ENCODE measurements at places on chromosomes 16 and 17. TPM values are rescaled to one million over a fixed set of nuclear protein-coding genes. Genes with fewer than 3 reads are reported as not detected.
A peak's percentile ranks its signal among the peaks of the same experiment; 100 is the strongest.

GRCh38 chr16:11291091-11291703, 10.1 kb upstream of the PRM1 start:
- no peak for DNase-seq

The CD300A gene
- total RNA-seq: 19.0 TPM

- peak; percentile 89 for DNase-seq
These were observed 699 bp downstream of the MPRIP start for GRCh38 chr17:17042851-17043460.

The NPIPA7 gene
- 7.8 TPM for total RNA-seq

The NPIPA5 gene
- total RNA-seq: 15.2 TPM

The PRSS8 gene
- total RNA-seq: 0.51 TPM

GRCh38 chr17:81483085-81483861, 29.3 kb downstream of the ACTG1 start:
- DNase-seq: no peak

DNA sequence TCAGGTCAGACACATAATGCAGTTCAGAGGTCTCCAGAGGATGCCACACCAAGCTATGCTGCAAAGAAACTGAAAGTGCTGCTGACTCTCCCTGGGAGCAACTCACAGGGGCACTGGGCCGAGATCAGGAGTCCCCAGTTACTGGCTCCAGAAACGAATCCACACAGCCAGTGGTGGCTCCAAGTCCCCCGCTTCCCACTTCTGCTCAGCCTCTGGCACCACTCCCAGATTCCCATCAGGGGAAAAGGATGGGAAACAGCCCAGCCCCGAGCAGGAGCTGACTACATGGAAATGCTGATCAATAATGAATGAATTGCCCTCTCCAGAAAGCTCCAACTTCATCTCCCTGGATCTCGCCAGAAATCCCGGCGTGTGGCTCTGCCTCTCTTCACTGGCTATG, 62.3 kb upstream of the CDH5 start:
- DNase-seq: peak; percentile 55

The NXN gene
- total RNA-seq: 20.7 TPM

The CPHXL2 gene
- not detected for total RNA-seq

DNA sequence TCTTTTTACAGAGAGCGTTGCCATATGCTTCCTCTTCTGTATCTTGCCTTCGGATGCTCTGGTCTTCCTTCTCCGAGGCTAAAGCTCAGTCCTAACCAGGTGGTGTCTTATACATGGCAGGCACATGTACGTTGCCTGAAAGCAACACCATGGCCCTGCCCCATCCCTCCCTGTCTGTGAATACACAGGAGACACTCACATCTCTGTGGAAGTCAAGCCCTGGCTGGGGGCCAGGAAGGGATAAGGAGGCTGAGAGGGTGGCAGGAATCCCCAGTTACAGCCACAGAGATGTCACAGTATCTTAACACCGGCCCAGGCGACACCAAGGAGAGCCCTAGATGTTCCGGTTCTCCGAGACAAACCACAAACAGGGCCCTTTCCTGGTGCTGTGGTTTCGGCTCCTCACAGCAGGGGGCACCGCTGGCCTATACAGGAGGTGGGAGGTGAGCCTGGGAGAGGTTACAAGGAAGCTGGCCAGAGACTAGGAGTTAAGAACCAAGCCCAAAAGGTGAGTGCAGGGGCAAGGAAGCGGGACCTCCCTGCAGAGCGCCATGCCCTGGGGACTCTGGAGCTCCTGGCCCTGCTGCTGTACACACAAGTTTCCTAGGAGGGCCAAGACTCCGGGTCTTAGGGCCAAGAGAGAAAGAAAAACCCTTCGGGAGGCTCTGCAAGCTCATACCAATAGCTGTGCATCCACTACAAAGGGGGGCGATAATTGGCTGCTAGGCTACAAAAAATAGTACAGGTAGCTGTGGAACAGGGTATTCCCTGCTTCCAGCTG, 41.7 kb downstream of the SRL start:
- no peak for DNase-seq

DNA sequence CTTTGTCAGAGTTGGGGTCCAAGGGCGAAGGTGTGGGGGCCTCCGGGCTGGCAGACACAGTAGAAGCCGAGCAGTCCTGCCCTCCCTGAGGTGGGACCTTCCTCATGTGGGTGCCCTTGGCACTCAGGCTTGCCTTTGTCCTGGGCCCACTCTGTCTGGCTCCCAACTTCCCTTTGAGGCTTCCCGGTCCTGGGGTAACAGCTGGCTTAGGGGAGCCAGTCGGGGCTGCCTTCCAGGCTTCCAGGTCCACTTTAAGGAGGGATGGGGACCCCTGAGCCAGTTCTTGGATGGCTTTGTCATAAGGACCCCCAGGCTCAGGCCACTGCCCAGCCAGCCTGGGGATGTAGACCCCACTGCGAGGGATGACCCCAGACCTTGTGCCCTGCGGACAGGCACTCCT, 7.8 kb downstream of the GAS2L2 start:
- no peak for DNase-seq

The SMIM36 gene
- total RNA-seq: not detected

GRCh38 chr17:72120642-72121163, at the start of gene SOX9:
Gene SOX9, plus strand, starts transcription at chr17:72121020. Its CDS starts 372 bp downstream, at chr17:72121392.
- no peak for DNase-seq

DNA sequence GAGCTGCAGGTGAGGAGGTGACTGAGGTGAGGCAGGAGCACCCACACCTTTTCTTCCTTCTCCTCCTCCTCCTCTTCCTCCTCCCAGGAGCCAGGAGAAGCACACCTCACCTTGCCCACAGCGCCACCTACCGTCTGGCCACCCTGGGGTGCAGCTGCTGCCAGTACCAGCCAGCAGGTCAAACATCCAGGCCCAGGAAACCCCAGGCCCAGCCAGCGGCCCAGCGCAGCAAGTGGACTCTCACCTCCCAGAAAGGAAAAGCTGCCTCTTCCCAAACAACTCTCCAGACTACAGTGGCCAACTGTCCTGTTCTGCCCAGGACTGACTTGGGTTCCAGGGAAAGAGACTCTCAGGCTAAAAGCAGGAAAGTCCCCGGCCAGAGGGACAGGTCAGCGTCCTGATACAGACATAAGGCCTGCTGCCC, 22.7 kb downstream of the PEMT start:
- no peak for DNase-seq

DNA sequence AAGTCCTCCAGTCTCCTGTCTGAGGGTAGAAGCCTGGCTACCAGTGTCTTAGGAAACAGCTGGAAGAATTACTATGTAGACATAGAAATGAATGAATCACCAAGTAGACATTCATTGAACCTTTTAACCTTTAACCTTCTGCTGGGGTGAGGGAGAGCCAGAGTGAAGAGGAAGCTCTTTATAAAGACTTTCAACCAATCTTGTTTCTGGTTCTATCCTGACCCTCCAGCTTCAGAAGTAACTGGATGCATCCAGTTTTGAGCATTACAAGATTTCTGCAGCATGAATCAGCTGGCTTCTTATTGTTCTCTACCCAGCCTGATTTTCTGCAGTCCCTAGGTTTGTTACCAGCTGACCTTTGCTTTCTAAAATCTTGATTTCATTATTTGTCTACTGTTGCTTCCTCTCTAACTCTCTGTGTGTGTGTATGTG, 8.5 kb downstream of the TEKT1 start:
- DNase-seq: no peak

- DNase-seq: no peak
These were observed 13.2 kb downstream of the CMTM3 start for GRCh38 chr16:66617728-66618127.

- DNase-seq: no peak
These were observed 24.0 kb downstream of the CREBBP start for GRCh38 chr16:3856367-3857141.

DNA sequence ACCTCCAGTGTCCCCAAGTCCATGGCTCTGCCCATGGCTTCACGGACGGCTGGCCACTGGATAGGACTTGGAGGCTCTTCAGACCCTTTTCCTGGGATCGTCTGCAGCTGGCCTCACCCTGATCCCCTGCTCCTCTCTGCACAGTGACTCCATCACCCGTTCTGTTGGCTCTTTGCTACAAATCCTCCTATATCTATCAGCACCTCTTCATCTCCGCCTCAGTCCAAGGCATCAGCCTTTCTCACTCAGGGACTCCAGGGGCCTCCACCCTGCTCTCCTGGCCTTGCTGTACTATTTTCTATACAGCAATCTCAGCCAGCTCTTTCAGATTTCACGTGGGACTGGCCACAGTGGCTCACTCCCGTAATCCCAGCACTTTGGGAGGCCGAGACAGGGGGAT, 10.7 kb upstream of the SNN start:
- DNase-seq: no peak

The KRT36 gene
- not detected for total RNA-seq

DNA sequence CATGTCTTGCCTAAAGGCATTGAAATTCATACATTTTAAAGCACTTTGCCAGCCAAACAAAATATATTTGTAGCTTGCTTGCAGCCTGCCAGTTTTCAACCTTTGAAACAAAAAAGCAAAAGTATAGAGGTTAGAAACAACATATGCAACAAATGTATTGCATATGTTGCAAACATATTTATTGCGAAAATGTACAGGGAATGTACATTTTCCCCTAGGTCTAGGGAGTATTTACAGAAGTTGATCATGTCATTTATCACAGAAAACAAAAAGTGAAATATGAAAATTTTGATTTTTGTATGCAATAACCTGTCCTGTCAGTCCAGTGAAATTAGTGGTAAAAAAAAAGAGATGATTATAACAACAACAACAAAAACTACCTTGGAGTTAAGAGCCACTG, 171.5 kb downstream of the SPECC1 start:
- no peak for DNase-seq

All from mesenteric fat pad (tissue), 1 donor.